ENCODE measurements at places on chromosomes 5 and 9. TPM values are rescaled to one million over a fixed set of nuclear protein-coding genes. Genes with fewer than 3 reads are reported as not detected.
A peak's percentile ranks its signal among the peaks of the same experiment; 100 is the strongest.

SLC35D2 gene
- total RNA-seq: 53.3 TPM

- DNase-seq: no peak
- H3K27ac ChIP-seq: no peak overlapping the region
- no peaks in the 10 kb centered on the region for H3K4me1 ChIP-seq
- no peaks in the 10 kb centered on the region for H3K27me3 ChIP-seq
- H3K4me3 ChIP-seq: no peak overlapping the region
- no peaks in the 10 kb centered on the region for H3K36me3 ChIP-seq
Observed at GRCh38 chr5:16037121-16037845, 142.3 kb downstream of the MARCHF11 start.

DNA sequence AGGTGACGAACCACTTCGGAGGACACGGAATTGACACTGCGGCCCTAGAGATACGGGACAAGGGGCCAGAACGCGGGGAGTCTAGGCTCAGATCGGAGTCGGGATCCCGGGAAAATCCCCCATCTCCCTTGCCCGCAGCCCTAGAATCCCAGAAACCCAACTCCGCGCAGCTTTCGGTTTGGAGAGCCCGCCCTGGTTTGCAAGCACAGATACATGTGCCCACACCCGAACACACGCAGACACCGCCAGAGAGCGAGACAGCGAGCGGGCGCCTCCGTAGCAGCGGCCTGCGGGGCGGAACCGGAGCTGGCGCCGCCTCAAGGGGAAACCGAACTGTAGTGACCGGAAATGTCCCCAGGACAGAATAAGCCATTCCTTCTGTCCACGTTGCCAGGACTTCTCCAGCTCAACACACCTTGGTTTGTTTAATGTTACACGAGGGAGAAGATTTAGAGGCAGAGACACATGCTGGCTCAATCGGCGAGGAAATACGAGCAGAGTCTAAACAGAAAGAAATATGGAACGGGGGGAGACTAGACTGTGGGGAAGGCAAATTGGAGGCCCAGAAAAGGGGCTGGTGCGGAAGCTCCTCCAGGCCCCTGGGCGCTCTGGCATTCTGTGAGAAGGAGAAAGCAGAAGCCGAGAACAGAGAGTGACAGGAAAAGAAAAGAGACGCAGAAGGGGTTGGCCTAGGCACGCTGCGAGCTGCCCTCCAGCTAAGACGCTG is 2.9 kb upstream of the PAX5 start:
- H3K4me1 ChIP-seq: peaks cover 38% of the 10 kb centered on the region
- DNase-seq: peak; percentile 52
- H3K27me3 ChIP-seq: peaks cover 71% of the 10 kb centered on the region
- no peak overlapping the region for H3K27ac ChIP-seq
- no peaks in the 10 kb centered on the region for H3K36me3 ChIP-seq

DNA sequence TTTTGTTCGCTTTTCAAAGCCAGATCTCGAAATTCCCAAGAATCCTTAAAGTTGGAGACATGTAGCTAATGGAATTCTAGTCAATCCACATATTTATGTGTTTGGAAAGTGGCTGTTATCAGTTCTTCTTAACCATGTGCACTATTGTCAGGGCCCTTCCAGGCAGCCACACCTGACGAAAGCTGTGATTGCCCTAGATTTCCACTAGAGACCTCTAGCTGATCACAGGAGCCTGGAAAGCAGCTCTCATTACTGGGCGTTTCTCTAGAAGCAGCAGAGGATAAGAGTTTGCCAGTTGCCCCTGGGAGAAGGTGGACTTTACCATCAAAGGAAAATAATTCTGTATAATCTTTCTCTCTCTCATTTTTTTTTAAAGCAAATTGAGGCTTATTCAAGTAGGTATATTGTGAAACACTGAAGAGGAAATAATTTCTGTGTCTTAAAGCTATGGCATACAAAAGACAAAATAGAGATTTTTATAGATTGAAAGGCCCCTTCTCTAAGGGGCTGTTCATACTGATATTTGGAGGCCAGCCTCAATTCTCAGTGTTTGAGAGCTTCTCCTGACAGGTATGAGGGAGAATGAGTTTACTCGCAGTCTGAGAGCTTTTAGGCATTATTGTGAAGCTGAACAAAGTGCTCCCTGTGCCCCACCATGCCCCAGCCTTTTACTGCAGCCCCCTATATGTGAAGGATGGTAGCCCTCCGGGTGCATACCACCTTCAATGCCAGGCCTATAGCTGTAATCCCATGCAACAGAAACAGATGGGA is 405.4 kb upstream of the ACTBL2 start:
- peak; percentile 53 for DNase-seq
- H3K4me1 ChIP-seq: no peaks in the 10 kb centered on the region
- H3K27me3 ChIP-seq: no peaks in the 10 kb centered on the region
- no peak overlapping the region for H3K4me3 ChIP-seq
- H3K27ac ChIP-seq: no peak overlapping the region

AQP7 gene
- 1.9 TPM for total RNA-seq

DNA sequence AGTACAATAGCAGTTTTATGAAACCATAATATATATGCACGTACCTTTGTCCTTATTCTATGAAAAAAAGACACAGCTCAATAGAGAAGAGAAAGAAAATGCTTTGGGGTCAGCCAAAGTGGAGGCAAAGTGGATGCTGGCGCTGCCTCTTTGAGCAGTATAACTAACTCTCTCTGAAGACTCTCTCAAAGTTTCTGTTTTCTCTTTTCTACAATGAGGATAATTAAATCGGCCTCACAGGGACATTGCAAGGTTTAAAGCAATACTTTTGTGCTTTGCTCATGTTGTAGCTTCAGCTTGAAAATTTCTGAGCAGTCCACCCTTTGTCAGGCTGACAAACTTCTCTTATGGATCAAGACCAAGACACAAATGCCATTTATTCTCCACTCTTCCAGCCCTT is 455.1 kb upstream of the MPDZ start:
- H3K27me3 ChIP-seq: no peaks in the 10 kb centered on the region
- H3K27ac ChIP-seq: no peak overlapping the region
- H3K4me1 ChIP-seq: no peaks in the 10 kb centered on the region
- H3K4me3 ChIP-seq: no peak overlapping the region

DNA sequence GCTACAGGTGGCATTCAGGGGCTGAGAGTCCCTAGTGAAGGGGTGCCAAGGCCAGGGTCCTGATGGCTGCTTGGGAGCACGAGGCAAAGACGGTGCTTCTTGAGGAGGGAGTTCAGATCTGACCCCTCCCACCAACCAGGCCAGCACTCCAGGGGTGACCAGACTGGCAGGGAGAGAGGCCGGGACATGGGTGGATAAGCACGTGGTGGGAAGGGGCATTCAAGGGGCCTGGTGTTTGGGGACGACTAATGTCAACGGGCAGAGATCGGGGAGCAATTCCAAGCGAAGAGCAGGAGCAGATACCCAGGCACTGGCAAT is 4.5 kb downstream of the RGS14 start:
- H3K4me1 ChIP-seq: peaks cover 36% of the 10 kb centered on the region
- no peaks in the 10 kb centered on the region for H3K36me3 ChIP-seq
- H3K4me3 ChIP-seq: no peak overlapping the region
- no peak for DNase-seq

DNA sequence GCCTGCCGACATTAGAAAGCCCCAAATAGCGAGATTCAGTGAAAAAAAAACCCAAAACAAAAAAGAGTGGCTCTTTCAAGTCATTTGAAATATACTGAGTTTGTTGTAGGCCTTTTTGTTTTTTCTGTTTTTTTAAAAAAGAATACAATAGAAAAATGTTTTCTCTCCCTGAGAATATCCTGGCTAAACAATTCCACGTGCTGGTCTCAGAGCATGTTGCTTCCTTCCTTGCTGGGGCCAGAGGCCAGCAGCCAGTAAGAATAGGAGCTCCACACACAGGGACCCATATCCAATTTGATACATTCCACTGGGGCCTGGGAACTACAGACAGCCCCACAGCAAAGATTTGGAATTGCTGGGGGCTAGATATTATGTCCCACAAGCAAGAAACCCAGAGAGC is 191.4 kb downstream of the HSPA4 start:
- no peaks in the 10 kb centered on the region for H3K4me1 ChIP-seq
- H3K27me3 ChIP-seq: no peaks in the 10 kb centered on the region
- H3K27ac ChIP-seq: no peak overlapping the region
- H3K4me3 ChIP-seq: no peak overlapping the region

GRCh38 chr5:3694819-3695218 is 99.2 kb downstream of the IRX1 start:
- no peak overlapping the region for H3K4me3 ChIP-seq
- H3K27me3 ChIP-seq: no peaks in the 10 kb centered on the region
- no peaks in the 10 kb centered on the region for H3K4me1 ChIP-seq
- H3K36me3 ChIP-seq: no peaks in the 10 kb centered on the region
- no peak overlapping the region for H3K27ac ChIP-seq

ST8SIA4 gene
- total RNA-seq: 7.0 TPM

DNA sequence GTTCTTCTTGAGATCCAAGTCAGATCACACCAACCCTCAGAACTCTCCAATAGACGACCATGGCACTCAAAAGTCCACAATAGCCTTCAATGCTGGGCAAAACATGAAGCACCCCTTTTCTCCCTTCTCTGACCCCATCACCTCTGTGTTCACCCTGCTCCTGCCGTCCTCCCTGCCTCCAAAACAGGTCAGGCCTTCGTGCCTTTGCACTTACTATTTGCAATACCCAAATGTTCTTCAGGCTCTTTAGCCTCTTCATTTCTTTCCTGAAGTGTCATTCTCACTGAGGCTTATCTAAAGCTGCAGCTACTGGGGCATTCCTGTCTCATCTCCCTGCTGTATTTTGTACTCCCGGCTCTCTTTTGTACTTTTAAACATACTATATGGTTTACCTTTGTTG is 2.0 kb upstream of the ROPN1L start:
- no peak overlapping the region for H3K27ac ChIP-seq
- peaks cover 7% of the 10 kb centered on the region for H3K4me1 ChIP-seq
- no peaks in the 10 kb centered on the region for H3K36me3 ChIP-seq
- H3K27me3 ChIP-seq: no peaks in the 10 kb centered on the region

All from thyroid gland (tissue), 4 donors.